ENCODE measurements at places on chromosomes 2 and 18.

DNA sequence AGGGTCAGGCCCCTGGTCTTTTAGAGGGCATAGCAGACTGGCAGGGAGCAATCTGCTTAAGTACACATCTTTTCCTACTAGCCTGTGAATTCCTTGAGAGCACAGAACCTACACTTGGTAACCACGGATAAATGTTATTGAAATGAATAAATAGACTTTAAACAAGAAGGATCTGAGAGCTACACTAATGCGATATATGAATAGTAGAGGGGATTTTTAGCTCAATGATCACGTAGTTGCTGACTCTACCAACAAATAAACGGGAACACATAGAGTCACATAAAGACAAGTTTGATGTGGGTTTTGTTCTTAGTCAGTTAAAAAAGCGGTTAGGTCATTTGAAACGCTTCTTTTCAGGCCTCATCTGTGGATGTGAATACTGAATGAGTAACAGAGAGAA lies 290.3 kb upstream of the CCDC68 start:
- no peak for DNase-seq

DNA sequence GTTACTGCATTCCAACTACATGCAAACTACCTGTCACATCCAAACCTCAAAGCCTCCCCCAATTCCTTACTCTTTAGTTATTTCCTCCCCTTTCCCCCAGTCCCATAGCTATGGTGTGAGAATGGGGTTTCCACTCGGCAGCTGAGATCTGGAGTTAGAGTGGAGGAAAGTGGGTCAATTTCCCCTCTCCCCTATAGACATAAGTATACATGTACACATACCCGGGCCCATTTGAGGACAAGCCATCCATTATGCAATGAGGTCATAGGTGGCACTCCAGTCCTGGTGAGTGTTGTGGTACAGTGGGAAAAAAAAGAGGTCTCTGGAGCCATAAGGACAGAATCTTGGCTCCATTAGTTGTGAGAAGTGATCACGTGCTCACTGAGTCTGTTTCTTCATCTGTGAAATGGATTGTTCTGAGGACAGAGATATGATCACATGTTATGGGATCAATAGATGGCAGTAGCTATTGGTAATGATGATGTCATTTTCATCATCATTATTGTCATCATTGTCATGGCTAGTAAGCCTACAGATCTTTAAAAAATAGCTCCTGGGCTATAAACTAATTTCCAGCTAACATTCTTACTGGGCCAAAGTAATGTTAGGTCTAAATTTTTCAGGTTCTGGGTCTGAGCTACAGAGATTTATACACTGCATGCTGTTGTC lies 119.0 kb downstream of the BCL2L11 start:
- no peak for DNase-seq

DNA sequence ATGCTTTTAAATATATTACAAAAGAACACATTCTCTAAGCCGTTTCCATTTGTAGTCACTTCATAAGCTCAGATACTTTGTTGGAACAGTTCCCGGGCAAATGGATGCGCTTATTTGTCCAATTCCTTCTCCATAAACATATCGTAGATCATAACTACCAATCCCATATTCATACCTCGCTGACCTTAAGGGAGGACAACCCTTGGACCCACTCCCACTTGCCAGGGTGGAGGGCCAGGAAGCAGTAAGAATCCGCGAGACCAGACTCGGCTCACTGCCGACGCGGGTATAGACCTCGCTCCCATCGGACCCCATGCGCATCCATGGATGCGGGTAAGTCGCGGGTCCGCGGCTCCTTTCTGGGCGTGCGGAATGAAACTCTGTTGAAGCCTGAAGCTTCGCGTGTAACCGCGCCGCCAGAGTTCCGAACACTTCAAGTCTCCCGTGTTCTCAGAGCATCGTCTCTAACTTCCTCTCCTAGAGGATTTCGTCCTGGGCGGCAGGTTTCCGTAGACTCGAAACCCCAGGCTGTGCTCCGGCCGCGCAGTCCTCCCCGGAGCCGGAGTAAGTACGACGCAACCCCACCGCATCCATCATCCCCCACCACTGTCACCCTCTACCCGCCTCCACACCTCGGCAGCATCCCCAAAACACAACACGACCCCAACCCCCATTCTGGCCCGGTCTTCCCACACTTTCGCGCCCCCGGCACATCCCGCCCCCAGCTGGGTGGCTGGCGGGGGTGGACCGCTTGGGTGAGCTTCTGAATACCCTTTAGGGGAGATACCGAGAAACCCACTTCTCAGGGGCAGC lies 1.1 kb downstream of the DSC3 start:
- DNase-seq = no peak

GRCh38 chr2:134392442-134393074 lies 138.7 kb downstream of the MGAT5 start:
- no peak for DNase-seq

DNA sequence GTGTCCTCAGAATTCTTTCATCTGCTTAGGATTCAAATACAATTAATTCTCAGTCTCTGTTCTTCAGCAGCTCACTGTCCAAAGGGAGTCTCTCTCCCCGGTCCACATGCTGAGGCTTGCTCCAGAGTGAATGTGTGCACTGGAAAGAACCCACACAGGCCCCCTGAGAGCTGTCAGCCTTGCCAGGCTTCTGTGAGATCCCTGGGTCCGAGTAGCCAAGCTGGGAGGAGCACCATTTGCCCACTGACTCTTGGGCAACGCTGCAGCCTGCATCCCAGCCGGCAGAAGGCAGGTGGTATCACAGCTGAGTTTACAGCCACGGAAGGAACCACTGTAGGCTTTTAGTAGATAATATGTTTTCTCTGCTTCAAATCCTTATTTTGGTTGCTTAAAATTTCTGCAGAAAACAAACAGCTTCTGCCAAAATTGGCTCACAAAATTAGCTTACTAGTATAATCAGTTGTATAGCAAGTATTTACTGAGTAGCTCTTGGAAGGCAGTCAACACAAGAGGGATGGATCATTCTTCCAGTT lies 21.4 kb upstream of the LTBP1 start:
- no peak for DNase-seq
